ENCODE measurements at places on chromosomes 4 and X.

- DNase-seq = no peak
Measured at GRCh38 chrX:19342331-19342906, 1.3 kb upstream of the PDHA1 start.

DNA sequence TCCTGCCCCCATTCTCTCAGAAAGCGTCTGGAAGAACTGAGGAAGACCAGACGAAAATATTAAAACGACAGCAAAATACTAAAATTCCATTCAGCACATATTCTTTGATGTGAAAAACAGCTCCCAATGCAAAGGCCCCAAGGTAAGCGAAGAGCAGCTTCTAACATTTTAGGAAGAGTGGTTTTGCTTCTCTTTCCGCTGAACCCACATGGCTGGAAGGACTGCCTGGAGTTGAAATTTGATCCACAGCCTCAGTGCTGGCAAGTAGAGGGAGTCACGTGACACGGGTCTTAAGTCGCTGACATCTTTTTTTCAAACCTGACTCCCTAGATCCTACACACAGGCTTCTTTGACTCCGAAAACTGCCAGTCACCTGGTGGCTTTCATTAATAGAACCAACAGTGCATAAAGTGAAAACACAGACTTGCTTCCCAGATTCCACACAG is at the start of gene FAM13A:
Gene FAM13A (minus strand): TSS at position 233 of the 446 bp plus-strand sequence. CDS start 221 bp downstream, at position 12.
- DNase-seq = no peak

GRCh38 chrX:68703369-68703768 is 55.9 kb downstream of the STARD8 start:
- DNase-seq = no peak

DNA sequence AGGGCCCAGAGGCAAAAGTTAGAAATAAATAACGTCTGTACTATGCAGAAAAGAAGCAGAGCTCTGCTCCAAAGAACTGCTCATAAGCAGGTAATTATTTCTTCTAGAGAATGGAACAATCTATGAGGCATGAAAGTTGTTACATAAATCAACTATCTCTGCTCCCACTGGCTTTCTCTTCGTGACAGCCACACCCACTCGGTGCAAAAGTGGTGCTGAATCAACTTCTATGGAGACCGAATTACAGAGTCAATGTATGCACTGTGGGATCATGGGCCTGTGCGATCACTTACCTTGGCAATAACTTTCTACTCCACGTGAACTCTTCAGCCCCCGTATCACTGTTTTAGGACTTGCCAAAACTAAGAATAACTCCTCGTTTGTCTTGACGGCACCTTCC is 99.4 kb upstream of the ATXN3L start:
- DNase-seq = no peak

Data from NCI-H345 (cell line).